Stimulated activated CD4-positive, alpha-beta T cell treated with anti-CD3 and anti-CD28 coated beads, Interleukin-1b, Interleukin-23, amount 100 ng/mL, for 1 hour (primary cell): ENCODE measurements at places on chromosomes 1 and 21.

GRCh38 chr1:197915862-197916499 lies 1.2 kb upstream of the LHX9 start:
- DNase-seq = no peak

DNA sequence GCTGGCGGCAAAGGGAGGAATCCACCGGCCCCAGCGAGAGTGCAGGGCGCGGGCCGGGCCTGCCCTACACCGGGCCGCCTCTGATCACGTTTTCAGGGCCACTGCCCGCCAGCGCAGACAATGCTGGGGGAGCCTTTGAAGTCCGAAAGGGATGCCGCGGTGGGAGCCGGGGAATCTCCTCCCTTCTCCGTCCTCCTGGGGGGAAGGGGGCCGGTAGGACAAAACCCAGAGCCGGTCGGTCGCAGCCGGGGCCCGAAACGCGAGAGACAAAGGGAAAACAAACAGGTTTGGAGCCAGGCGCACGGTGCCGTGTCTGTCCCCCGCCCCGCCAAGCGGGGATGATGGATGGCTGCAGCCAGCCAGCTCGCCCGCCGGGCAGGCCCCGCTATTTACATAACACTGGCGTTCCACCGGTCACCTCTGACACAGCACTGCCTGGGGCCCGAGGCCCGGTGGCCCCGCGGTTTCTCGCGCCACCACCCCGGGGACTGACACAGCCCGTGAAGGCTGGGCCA lies 92.0 kb downstream of the CASZ1 start:
- DNase-seq = no peak

DNA sequence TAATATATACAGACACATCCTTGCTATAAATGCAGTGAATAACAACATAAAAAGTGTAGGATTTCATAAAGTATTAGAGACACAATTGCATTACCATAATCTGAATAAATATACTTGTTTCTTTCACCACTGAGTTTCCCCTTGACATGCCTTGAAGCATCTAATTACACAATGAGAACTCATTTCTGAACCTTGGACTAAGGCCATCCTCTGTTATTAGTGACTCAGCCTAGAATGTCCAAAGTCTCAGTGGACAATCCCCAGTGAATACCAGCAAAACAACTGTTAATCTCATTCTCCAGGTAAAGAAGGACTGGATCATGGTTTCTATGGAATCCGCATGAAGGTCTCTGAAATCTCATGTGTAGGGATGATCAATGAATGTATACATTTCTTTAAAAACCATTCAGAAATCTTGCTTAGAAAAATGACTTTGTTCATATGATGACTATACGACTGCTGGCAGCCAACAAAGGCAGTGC lies at the start of gene OR2L5:
Gene OR2L5, plus strand, starts transcription at position 432 of the 482 bp plus-strand sequence. CDS start 8,288 bp downstream, outside the sequence.
- DNase-seq = no peak

GRCh38 chr1:59846209-59846894 lies 31.6 kb downstream of the HOOK1 start:
- no peak for DNase-seq

DNA sequence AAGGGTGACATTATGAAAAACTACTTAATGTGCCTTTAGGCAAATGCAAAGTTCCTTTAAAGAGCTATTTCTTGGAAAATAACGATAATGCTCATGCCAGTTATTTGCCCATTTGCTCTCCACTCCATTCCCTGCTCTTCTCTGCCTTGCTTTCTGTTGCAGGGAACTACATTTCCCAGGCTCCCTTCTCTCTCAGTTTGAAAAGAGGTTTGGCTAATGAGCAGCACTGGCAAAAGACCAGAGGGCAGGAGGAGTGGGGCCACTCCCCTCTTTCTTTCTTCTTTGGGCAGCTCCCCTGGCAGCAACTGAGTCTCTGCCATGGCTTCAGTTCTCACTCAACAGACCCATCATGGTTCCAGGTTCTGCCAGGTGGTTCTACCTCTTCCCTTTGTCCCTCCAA lies 130.5 kb downstream of the RWDD3 start:
- no peak for DNase-seq

GRCh38 chr1:12478612-12478985 lies 139.4 kb downstream of the DHRS3 start:
- DNase-seq = no peak

DNA sequence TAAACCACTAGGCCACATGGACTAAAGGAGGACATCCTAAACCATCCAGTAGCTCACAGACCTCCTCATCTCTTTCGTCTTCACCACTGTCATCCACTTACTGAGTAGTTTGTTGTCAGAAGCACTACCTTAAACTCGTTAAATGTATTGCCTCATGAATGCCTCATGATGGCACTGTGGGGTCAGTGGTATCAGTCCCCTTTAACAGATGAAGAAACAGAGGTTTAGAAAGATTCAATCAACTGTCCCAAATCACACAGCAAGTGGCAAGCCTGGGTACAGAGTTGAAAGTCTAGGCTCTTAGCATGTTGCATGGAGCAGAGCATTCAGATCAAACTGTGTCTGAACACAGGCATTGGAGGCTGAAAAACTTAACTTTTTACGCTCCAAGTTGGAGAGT lies 183.6 kb upstream of the KIAA0040 start:
- no peak for DNase-seq

GRCh38 chr1:74517599-74518051 lies 5.2 kb upstream of the LRRC53 start:
- DNase-seq = no peak

- no peak for DNase-seq
These were observed 5.6 kb upstream of the SLC2A1 start for GRCh38 chr1:42964044-42964812.

GRCh38 chr1:145916745-145917144 lies 1.8 kb downstream of the PEX11B start:
- DNase-seq = no peak

GRCh38 chr1:116224561-116224960 lies 113.4 kb downstream of the MAB21L3 start:
- no peak for DNase-seq

DNA sequence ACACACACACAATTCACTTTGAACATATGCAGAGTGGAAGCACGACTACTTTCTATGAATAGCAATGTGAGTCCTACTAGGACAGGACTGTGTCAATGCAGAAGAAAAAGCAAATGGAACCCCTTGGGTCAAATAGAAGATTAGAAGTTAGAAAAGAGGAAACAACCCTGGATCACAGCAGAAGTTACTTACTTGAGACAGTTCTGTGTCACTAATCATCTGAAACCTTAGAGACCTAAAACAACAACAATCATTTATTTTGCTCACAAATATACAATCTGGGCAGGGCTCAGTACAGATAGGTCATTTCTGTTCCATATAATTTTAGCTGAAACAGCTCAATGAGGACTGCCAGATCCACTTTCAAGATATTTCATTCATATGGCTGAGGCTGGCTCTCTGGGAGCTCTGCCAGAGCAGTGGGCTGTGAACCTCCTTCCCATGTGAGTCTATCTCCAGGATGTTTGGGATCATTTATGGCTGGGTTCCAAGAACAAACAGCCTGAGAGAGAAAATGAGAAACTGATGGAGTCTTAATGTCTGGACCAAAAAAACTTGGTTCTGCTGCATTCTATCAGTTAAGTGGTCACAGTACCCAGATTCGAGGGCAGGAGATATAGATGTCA lies 42.5 kb upstream of the IL10 start:
- no peak for DNase-seq

GRCh38 chr1:232422098-232422497 lies 207.8 kb downstream of the SIPA1L2 start:
- no peak for DNase-seq

DNA sequence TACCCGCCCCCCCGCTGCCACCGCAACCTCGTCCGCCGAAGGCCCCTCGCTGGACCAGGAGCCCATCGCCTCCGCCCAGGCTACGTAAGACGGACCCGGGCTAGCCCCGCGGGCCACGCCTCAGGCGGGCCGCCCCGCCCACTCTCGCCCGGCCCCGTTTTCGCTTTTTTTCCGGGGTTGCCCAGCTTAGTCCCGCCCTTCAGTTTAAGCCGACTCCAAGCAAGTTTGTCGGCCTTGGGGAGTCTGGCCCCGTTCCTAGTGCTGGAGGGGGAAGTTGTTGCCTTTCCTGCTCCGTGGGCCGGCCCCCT lies 3.0 kb downstream of the RUSC1 start:
- DNase-seq = peak; percentile 55

- DNase-seq = no peak
These were observed 22.0 kb upstream of the RCAN1 start for GRCh38 chr21:34636961-34637360.

DNA sequence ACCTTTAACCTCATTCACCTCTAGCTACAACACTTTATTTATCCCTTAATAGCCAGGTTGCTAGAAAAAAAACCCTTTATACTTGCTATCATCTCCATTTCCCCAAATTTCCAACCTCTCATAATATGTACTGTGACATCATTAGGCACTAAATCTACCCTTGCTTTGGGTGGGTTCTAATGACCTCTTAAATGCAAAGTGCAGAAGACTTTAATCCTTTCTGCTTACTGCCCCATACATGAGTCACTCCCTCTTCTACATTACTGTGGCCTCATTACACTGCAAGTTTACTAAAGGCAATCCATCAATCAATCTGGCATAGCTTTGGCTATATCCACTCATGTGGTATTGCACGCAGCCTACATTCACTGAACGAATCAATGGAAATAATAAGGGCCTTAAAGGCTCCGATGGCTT lies 353.3 kb downstream of the SMYD3 start:
- DNase-seq = no peak
